Choroid plexus epithelial cell (primary cell): ENCODE measurements at places on chromosomes 6 and 20.

DNA sequence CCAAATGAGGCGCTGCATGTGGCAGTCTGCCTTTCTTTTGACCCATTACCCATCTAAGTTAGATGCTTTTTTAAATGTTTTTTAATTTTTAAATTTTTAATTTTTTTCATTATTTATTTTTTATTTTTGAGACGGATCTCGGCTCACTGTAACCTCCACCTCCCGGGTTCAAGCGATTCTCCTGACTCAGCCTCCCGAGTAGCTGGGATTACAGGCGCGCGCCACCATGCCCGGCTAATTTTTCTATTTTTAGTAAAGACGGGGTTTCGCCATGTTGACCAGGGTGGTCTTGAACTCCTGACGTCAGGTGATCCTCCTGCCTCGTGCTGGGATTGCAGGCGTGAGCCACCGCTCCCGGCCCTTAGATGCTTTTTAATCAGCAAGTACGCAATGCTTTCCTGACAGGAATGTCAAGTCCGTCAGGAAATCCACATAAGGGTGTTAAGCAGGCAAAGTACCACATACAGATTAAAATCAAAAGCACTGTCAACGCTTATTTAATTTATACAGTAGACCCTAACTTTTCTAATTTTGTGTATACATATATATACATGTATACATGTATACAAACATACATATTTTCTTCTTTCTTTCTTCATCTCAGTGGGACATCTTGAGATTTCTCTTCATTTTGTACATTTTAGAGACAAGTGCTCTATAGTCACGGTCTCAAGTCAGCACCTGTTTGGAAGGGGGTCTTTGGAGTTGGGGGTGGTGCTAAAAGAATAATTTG lies 995 bp upstream of the GSTA4 start:
- DNase-seq, result peak; percentile 91

DNA sequence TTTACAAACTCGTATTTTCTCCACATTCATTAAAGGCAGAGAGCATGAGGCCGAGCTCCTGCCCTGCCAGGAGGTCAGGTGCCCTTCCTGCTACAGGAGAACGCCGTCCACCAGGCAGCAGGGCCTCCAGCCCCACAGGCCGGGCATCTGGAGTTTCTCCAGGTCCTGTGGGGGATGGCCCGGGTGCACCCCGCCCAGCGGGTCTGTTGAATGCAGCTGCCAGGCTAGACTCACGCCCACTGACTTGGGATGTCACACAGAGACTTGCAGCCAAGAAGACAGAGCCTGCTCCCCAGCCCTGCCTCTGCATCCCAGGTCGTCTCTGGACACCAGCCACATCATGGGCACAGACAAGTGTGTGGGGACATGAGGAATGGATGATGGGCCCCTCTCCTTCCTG lies 376.4 kb downstream of the CDH4 start:
- no peak for DNase-seq

GRCh38 chr6:85390105-85390728 lies 59.7 kb upstream of the NT5E start:
- no peak for DNase-seq

DNA sequence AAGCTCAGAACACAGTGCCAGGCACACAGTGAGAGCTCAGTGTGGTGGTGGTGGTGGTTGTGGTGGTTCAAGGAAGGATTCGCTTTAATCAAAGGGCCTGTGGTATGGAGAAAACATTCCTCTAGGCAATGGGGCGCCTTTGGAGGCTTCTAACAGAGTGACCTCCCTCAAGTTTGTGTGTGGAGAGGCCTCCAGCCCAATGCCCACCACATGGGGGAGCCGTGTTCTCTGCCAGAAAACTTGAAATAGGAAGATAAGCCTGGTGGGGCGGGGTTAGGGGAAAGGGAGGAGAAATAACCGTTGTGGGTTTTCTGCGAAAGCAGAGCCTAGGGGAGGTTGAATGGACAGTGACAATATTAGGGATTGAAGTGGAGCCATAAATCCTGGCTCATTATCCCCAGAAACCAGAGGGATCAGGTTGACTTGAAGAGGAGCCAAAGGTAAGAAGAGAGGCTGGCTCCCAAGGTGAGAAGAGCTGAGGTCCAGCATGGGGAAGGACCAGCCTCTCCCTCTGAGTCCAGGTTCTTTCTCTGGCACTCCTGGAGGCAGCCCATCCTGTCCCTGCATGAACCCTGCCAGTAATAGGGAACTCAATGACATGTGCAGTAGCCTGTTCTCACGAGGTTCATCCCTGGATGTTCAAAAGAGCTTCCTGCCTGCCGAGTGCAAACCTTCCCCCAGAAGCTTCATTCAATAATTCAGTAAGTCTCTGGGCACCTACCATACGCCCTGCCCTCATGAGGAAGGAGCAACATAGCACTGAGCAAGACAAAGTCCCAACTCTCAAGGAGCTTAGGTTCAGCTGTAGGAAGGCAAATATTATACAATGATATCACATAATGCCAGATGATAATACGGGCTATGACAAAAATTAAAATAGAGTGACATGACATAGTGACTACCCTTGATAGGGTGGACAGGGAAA lies 51.4 kb downstream of the TGM2 start:
- DNase-seq, result peak; percentile 63

DNA sequence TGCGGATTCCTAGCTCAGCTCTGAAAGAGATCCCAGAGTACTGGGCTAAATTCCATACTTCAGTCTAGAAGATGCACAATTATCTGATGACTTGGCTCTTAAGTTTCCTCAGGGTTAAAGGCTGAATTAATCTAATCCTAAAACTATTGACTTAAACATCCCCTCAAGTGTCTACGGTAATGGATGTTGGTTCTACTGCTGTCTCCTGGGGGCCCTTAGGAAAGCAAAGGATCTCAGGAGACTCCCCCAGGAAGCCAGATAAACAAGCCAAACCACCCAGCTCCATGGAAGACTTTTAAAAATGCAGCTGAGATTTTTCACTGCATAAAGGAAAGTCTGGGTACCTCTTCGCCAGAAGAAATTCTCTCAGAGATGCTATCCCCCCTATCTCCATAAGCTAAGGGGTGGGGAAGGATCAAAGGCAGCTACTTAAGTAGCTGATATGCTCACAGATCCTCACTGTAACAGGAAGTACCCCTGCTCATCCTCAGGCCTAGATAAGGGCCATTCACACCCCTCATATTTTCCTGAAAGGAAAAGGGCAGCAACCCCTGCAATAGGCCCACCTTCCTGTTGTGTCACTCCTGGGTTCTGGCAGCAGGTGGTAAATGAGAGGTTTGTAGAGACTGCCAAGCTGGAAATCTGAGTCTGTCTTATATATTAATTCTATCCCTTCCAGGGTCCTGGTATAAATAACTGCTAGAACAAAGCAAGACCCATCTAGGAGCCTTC lies 9.3 kb downstream of the NDRG3 start:
- no peak for DNase-seq

- DNase-seq, result no peak
Measured at GRCh38 chr6:97726378-97726777, 443.4 kb upstream of the MMS22L start.

- DNase-seq, result peak; percentile 5
Measured at GRCh38 chr6:165218829-165219228, 90.6 kb downstream of the C6orf118 start.

DNA sequence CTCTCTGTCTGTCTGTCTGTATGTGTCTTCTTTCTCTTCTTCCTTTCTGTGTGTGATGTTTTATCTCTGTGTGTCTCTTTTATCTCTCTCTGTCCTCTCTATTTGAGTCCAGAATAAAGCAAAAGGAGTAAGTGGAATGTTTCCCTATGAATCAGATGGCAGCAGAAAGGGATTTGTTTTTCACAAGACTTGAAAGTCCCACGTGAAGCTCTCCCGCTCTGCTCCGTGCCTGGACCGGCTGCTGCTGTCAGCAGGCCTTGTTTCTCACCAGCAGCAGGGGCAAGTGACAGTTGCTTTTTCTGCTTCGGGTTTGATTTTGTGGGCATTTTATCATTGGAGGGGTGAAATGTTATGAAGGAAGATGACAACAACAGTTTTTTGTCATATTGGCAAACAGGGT lies 212.7 kb downstream of the PACRG start:
- DNase-seq, result peak; percentile 57

GRCh38 chr6:85065831-85066230 lies 301.4 kb upstream of the TBX18 start:
- DNase-seq, result no peak

- no peak for DNase-seq
Measured at GRCh38 chr20:41510847-41511450, 107.2 kb downstream of the CHD6 start.

DNA sequence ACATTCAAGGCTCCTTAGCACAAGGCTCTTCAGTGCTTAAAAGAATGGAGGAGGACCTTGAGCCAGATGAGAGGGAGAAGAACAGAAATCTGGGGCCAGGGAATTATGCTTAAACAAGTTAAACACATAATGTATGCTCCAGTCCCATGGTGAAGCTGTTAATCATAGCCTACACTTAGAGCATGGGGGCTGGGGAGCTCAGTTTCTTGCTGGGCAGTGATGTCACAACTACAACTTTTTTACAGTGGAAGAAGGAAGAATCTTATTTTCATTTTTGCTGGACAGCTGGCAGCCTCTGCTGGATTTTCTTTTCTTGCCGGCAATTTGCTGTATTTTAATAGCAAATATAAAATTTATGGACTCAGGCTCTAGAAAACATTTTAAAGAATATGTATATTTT lies 432.5 kb downstream of the CD109 start:
- peak; percentile 61 for DNase-seq

DNA sequence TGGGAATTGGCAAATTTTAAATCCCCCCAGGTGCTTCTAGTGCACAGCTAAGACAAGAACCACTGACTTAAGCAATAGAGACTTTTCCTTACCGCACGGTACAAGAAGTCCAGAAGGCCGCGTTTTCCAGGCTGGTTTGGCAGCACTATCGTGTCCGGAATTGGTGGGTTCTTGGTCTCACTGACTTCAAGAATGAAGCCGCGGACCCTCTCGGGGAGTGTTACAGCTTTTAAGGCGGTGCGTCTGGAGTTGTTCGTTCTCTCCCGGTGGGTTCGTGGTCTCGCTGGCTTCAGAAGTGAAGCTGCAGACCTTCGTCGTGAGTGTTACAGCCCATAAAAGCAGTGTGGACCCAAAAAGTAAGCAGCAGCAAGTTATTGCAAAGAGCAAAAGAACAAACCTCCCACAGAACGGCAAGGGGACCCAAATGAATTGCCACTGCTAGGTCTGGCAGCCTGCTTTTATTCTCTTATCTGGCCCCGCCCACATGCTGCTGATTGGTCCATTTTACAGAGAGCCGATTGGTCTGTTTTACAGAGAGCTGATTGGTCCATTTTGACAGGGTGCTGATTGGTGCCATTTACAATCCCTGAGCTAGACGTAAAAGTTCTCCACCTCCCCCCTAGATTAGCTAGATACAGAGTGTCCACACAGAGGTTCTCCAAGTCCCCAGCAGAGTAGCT lies 264.5 kb downstream of the PREX1 start:
- no peak for DNase-seq

- no peak for DNase-seq
Measured at GRCh38 chr20:56552911-56553629, 20.0 kb downstream of the FAM209B start.

DNA sequence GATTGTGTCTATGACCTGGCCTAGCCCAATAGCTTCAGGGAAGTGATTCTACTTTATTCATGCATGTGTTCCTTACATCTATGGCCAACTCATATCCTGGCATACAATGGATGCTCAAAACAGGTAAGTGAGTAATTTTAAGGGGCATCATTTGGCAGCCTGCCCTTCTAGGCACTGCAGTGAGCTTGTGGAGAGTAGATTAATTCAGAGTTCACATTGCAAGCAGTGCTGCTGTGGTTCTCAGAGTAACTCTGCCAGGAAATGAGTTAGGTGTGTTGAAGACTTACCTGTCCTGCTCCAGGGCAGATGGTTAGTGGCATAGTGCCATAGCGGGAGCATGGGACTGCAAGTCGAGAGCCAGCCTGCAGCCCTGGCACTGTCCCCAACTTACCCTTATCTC lies 158.0 kb downstream of the SCP2D1 start:
- no peak for DNase-seq

DNA sequence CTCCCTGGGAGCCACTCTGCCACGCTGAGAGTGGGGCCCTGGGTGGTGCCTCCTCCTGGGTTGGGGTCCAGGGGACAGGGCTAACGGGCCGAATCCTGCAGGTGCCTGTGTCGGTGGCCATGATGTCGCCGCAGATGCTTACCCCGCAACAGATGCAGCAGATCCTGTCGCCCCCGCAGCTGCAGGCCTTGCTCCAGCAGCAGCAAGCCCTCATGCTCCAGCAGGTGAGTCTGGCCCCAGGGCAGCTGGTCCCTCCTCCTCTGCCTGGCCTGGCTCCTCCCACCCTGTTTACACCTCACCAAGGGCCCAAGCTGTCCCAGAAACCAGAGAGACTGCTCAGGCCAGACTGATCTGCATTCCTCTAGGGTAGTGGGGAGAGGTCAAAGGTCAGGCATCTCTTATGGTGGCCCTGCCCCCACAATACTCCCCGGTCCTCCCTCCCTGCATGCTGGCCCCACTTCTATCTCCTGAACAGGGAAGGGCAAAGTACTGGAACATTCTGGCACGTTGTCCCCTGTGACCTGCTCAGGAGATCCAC lies 38.6 kb downstream of the FOXP4 start:
- DNase-seq, result no peak

DNA sequence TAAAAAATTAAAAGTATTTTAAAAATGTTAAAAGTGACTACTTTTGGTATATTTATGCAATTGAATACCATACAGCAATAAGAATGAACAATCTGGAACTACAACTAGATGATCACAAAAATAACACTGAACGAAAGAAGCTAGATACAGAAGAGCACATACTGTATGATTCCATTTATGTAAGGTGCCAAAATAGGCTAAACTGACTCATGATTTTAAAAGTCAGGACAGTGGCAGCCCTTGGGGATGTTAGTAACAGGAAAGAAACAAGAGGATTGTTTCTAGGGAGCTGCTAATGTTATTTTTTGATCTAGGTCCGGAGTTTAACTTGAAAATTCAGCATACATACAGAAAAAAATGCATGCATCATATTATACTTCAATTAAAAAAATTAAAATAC lies 42.3 kb downstream of the KIF13A start:
- DNase-seq, result peak; percentile 50

DNA sequence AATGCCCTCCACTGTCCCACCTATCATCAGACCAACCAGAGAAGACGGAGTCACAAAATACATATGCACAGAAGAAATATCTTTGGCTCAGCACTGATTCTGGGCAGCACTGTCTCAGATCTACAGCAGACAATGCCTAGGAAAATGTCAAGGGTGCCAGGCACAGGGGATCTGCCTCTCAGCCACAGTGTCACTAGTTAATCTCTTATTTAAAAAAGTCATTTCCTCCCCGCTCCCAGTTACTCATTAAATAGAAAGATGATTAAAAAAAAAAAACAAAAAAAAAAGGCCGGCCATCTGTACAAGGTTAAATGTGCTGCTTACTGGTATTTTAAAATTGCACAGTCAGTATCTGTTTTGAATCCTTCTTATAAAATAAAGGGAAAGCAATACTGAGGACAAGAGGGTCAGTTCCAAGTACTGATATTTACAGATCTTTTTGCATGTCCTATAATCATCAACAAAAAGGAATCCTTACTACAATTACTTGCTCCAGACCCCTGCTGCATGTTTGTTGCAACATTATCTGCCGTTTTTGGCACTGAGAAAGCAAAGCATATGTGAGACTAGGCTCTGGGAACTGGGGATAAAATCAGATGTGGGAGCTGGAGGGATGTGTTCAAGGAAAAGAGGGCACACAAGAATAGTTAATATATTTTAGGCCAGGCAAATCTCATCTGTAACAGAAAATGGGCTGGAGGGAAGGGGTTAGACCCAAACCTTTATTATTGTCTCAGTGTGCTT lies 299.3 kb downstream of the KIF16B start:
- peak; percentile 14 for DNase-seq
